ENCODE measurements at places on chromosomes 3 and 15.
A peak's percentile ranks its signal among the peaks of the same experiment; 100 is the strongest.

DNA sequence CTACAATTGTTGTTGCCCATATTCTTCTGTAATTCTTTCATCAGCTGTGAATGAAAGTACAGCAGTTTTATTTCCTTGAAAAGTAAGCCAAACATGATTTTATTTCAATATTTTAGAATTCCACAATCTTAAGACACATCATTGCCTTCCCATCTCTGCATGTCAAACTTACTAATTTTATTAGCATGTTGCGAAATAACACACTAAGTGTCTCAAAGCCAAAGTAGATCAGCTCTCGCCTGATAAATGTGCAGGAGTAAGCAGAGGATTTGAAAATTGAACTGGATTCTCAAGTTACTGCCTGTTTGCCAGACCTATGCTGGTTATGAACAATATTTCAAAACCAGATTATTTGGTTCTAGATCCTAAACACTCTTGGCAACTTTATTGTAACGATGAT, 25.7 kb downstream of the TGFBR2 start:
- no peak for DNase-seq

GRCh38 chr3:49616491-49616941, 57.6 kb upstream of the APEH start:
- DNase-seq = peak; percentile 94

- DNase-seq = no peak
Measured at GRCh38 chr3:88033079-88033478, 25.7 kb downstream of the CGGBP1 start.

DNA sequence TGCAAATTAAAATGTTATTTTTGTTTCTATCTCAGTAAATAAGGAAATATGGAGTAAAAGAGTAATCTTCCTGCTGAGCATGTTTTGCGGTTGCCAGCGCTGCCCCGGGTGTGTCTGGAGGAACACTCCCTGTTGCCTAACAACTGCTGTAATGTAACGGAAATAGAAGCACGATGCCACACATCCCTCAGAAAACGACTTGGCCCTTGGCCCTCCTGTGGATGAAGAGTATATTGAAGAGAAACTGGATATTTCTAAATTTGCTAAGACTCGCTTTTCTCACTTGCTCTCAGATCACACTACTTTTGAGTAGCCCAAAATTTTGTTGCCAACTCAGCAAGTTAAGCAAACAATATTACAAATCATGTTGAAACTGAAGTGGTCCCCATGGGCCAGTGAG, 18.9 kb downstream of the CX3CR1 start:
- peak; percentile 94 for DNase-seq

DNA sequence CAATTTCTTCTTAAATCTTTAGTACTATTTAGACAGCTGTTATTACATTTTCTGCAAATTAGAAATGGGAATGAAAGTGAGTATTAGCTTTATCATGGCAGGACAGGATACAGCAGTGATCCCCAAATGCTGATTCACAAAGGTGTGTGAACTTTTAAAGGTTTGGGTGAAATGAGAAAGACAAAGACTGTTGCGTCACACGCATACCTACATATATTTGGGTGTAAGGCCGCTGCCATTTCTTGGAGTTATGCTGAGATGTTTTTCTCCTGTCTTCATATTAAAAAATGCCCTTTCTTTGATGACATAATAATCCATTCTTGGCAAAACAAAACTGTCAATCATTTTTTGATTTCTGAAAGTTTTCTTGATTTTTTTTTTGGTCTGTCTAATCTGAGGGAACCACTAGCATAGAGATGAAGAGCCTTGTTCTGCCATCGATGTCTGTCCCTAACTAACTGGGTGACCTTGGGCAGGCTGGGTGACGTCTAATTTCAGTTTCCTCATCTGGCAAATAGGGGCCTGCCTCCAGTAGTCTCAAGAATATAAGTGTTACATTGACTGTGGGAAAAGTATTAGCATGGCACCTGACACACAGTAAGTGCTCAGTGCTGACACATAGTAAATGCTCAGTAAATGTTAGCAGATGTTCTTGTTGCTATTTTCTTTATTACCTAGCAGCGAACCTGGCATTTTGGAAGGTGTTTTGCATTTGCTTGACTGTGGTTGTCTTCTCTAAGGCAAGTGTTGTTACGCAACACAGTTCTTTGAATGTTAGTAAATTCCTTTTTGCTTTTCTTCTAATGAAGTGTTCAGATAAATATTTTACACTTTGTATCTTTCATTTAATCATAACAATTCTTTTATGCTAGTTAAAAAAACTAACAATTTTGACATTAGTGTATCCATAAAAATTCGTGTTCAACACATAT, 5.0 kb downstream of the MITF start:
- DNase-seq = no peak

DNA sequence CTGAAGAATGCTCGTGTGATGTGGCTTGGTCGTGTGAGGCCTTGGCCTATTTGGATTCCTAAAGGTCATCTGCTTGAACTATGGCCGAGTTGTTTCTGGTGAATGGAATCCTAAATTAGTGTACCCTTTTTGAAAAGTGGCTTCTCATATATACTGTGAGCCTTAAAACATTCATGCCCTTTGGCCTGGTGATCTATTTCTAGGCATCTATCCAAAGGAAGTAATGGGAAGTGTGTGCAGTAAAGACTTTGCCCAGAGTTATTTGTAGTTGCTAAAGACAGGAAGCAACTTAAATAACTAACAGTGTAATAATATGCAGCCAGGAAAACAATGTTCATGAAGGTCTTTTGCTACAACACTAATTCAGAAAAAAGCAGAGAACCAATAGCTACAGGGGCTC, 3.0 kb downstream of the DGKG start:
- no peak for DNase-seq

- DNase-seq = no peak
Measured at GRCh38 chr3:71380096-71380495, 203.4 kb downstream of the FOXP1 start.

GRCh38 chr3:127572186-127572585, 18.3 kb downstream of the TPRA1 start:
- DNase-seq = no peak

GRCh38 chr3:48555231-48555948, 1.2 kb downstream of the PFKFB4 start:
- DNase-seq = no peak

Data from fibroblast of skin of scalp (primary cell).